ENCODE measurements at places on chromosomes 7 and 10.

DNA sequence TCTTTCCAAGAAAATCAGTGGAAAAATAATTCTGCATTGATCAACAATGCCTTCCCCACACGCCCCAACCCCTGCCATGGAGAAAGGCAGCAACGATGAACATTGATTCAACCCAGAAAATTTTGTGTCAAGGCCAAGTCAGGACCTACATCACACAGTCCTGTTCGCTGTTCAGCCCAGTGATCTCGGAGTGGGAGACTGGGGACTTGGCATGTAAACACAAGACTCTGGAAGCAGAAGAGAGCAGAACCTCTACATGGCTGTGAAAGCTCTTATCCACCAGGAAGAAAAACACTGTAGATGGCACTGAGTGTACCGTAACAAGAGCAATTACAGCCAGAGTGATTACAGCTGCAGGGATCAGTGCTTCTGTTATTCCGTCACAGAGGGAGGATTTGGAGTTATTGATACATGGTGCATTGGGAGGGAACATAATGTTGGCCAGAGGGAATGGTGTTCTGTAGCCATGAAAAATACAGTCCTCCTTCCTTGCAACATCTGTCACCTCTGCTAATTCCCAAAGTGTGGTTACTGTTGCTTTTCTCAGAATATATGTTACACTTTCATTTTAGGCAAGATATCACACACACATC is 136.6 kb downstream of the IQUB start:
- DNase-seq = no peak

GRCh38 chr10:127968659-127969058 is 61.8 kb downstream of the PTPRE start:
- no peak for DNase-seq

DNA sequence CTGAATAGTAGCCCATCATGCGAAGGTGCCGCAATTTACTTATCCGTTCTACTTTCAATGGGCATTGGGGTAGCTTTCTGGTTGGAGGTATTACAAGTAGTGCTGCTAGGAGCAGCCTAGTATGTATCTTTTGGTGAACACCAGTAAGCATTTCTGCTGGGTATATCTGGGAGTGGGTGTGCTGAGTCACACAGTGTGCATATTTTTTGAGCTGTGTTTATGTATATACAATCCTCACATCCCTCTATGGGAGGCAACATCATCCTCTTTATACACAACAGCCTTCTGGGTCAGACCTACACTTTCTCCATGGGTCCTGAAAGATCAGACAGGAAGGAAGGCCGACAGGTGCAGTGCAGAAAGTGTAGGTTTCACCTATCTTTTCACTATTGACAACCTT is 36.3 kb downstream of the PYROXD2 start:
- DNase-seq = peak; percentile 4

DNA sequence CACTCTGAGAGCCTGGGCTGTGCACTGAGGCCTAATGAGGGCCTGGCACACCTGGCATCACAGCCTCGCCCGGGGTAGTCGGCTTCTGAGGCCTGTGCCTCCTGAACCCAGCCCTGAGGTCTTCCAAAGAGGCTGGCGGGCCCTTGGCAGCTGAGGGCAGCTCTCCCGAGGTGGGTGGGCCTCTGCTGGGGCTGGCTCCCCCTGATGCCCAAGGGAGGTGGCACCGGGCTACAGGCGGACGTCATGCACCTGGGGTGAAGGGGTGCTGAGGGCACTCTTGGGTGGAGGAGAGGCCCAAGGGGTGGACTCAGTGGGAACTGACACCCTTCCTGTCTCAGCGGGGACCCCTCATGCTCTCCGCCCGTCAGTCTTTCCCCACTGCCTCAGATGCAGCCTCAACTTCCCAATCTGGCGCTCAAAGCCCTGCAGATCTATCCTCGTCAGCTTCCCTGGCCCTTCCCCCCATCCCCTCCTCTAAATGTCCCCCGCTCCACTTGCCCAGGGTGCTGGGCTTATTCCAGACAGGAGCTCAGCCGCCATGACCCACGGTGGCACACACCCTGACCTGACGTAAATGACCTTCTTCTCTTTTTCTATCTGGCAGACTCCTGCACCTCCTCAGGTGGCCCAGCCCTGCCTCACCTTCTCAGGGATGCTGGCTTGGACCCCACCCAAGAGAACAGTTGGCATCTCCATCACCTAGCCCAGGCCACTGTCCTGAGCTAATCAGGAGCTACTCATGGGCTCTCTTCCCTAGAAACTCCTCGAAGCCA is 38.2 kb downstream of the MYL10 start:
- no peak for DNase-seq

GRCh38 chr7:112206991-112207592 is 597 bp downstream of the ZNF277 start:
- DNase-seq = no peak

GRCh38 chr7:17129218-17129617 is 169.2 kb upstream of the AHR start:
- DNase-seq = no peak
